ENCODE measurements at places on chromosomes 7 and 10. TPM values are rescaled to one million over a fixed set of nuclear protein-coding genes. Genes with fewer than 3 reads are reported as not detected.

DNA sequence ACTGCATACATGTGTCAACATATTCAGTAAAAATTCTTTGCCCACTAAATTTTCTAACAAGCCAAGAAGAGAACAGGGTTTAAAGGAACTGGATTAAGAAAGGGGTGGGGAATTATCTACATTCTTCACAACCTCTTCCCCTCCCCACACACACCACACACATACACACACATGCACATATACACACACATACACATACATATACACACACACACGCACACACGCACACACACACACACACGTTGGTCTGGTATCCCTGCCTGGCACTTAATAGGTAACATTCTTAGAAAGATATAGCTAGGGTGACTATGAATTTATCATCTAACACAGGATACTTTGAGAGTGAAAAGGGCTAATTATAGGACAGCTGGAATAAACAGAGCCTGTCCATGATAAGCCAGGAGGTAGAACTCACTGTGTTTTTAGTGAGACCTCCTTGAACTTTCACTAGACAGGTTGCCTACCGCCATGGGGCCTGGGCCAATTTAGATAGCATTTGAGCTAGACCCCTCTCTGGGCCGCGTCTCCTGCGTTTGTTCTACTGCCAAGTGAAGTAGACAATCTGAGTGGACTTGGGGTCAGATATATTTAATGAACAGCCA lies 33.1 kb upstream of the EPC1 start:
- no peak for DNase-seq

GRCh38 chr7:123770378-123770777 lies 21.6 kb upstream of the WASL start:
- DNase-seq: no peak

DNA sequence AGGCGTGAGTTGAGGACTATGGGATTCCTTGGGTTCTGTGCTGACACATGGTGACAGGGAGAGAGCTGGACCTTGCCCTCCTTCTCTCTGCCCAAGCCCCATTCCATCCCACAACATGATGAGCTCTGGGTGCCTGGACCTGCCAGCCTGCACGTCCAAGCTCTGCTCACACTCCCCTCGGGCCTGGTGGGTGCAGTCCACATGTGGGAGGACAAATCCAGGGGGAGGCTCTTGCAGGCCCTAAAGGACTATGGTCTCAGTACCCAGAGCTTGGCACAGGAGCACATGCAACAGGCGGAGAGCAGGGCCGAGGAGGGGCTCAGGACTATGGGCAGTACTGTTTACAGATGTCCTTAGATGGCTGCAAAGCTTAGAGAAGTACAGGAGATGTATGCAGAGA lies 91.4 kb downstream of the CLEC2L start:
- no peak for DNase-seq

GRCh38 chr7:15397922-15398760 lies 163.7 kb downstream of the AGMO start:
- no peak for DNase-seq

DNA sequence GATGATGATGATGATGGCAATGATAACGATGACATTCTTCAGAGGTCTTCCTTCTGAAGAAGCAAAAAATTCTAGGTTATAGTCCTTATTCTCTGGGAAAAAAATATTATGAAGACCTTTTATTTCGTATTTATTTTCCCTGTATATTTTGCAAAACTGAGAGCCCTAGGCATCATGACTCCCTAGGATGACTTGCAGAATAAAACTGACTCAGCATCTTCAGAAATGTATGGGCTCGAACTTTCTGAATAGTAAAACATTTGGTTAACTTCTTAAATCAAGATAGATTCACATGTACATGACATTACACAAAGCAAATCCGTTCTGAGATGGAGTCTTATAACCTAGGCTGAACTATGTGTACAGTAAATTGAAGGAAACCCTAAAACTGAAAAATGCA lies 29.4 kb downstream of the DKK1 start:
- DNase-seq: no peak

- no peak for DNase-seq
Measured at GRCh38 chr10:67077376-67077775, 151.5 kb downstream of the LRRTM3 start.

GRCh38 chr10:127987467-127988380 lies 80.8 kb downstream of the PTPRE start:
- no peak for DNase-seq

- no peak for DNase-seq
Measured at GRCh38 chr7:70833726-70834125, 298.2 kb upstream of the GALNT17 start.

GRCh38 chr10:123470336-123470921 lies 195.7 kb upstream of the GPR26 start:
- no peak for DNase-seq

EN2 gene
- 1.5 TPM for total RNA-seq

SEMA4G gene
- total RNA-seq: 4.7 TPM

BCAP29 gene
- total RNA-seq: 71.7 TPM

All from Panc1 (cell line).